Stimulated activated CD4-positive, alpha-beta T cell treated with anti-CD3 and anti-CD28 coated beads, Interleukin-1b, Interleukin-23, amount 100 ng/mL, for 1 hour (primary cell): ENCODE measurements at places on chromosomes 13 and 19.
A peak's percentile ranks its signal among the peaks of the same experiment; 100 is the strongest.

DNA sequence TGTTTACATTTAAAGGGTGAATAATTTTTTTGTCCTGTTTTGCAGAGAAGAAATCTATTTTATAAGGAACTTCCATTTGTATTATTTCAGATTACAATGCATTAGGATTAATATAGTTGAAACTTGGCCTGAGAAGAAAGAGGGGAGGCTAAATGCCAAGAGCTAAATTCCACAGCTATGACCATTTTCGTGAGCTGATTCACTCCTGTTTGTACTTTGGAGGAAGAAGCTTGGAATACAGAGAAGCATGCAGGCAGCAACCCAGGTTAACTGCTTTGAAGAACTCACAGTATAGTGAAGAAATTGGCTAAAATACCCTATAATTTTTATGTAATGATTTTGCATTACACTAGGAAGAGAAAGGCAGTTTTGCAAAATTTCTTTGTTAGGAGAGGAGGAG lies 309.4 kb upstream of the KLF12 start:
- DNase-seq, result no peak

GRCh38 chr13:35838356-35838755 lies 292.8 kb downstream of the DCLK1 start:
- no peak for DNase-seq

DNA sequence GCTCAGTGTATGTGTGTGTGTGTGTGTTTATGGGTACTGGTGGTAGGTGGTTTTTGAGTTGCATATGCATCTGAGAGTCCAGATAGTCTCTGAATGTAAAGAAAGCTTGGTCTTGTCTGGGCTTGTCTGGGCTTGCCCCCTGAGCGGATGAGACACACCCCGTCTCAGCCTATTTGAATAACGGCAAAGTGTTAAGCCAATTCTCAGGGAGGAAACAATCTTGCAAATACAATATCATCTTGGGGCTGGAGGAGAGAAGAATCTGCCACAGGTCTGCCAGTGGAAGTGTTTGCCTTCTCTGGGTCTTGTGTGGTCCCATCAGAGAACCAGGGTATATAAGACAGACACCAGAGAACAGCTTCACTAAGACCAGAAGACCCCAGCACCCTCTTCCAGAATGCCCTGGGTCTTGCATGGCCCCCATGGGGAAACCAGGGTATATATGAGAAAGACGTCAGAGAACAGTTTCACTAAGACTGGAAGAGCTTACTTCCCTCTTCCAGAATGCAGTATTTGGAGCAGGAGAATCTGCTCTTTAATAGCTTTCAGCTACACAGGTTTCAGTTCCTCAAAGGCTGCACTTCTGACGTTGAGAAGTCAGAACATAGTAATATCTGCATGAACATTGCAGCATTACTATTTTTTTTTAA lies 13.3 kb downstream of the CD70 start:
- no peak for DNase-seq

GRCh38 chr13:48580185-48580803 lies 47.4 kb upstream of the RCBTB2 start:
- peak; percentile 67 for DNase-seq

- no peak for DNase-seq
These were observed 402.2 kb upstream of the ZNF507 start for GRCh38 chr19:31943191-31943661.

DNA sequence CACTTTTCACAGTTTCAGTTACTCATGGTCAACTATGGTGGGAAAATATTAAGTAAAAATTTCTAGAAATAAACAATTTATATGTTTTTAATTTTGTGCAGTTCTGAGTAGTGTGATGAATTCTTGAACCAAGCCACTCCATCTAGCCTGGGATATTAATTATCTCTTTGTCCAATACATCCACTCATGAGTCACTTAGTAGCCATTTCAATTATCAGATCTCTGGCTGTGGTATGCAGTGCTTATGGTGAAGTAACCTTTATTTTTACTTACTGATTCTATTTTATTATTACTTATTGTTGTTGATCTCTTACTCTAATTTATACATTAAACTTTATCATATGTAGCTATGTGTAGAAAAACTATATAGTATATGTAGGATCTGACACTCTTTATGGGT lies 128.9 kb upstream of the KLHL1 start:
- DNase-seq, result no peak

- no peak for DNase-seq
These were observed 313.4 kb downstream of the OXGR1 start for GRCh38 chr13:96680898-96681297.

DNA sequence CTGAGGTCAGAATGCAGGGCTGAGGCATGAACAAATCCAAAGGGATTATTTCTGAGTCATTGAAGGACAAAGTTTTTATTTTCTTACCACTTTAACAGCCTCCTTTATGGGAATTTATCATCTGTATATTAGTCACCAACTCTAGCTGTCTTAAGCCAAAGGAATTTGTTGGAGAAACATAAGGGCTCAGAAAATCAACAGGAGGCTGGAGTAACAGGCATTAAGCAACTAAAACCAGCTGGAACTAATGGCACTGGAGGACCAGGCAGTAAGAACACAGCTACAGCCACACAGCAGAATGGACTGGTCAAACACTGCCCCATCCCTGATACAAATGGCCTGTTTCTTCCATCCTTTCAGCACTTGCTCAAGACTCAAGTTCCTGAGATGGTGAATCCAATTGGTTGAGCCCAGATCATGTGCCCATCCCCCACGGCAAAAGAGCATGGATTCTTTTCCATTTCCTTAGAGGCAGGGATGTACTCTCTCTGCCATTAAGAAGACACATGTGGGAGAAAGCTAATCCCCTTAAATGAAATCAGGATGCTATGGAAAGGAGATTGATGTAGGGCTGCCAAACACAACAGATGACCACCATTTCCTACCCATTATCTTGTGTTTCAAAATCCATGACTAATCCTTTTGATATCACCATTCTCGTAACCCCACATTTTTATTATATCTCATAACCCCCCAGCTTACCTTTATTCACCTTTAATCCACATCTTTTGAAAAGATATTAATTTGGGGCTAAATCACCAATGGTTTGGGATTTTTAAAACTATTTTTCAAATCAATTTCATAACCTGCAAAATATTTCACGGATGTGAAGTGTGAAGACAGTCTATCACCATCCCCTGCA lies 157.0 kb upstream of the FNDC3A start:
- DNase-seq, result no peak

DNA sequence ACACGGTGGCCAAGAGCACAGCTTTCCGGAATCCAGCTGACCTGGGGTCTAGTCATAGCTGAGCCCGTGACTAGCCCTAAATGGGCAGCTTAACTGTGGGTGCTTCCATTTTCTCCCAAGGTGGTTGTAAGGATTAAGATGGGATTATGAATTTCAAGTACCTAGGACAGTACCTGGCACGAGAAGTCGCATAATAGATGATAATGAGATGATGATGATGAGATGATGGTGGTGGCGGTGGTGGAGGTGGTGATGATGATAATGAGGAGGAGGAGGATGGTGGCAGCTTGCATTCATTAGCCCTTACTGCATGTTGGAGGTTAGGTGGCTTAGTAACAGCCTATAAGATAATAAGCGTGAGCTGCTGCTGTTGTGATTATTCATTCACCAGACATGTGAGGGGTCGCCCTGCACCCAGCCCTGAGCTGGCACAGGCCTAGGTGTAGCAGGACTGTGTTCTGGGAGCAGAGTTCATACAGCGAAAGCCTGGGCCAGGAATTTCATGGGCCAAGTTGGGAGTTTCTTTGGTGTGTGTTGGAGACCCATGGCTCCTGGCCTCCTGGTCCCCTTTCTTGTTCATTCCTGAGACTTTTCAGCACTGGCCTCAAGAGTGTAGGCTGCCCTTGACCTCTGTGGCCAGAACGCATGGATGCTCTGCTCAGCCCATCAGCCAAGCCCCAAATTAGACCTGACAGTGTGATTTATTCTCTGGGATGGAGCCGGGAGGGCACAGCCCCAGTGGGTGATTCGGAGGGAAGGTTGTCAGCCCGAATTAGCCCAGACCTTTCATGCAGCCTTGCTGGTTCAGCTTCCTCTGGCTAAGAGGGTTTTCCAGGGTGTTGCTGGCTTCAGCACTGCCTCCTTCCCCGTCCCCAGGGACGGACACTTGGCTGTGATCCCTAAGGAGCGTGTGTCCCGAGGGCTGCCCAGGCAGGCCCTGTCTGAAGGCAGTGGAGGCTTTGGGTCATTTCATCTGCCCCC lies 128.8 kb downstream of the SIPA1L3 start:
- no peak for DNase-seq

DNA sequence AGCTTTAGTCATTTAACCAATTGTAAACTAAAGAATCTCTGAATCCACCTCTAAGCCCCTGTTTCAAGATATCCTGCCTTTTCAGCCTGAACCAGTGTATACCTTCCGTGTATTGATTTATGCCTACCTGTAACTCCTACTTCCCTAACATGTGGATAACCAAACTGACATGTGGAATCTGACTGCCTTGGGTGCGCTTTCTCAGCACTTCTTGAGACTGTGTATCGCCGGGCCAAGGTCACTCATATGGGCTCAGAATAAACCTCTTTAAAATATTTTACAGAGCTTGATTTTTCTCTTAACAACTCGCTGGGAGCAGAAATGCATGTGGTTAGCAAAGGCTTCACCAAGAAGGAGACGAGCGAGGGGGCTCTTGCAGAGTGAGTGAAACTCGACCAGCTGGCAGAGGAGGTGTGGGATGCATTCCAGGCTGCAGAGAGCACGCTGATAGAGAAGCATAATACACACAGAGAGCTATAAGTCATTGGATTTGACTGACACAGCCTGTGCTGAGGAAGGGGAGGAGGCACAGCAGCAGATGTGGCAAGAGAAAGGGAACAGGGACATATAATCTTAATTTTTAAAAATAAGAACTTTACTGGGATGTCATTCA lies 268.2 kb upstream of the MAB21L1 start:
- DNase-seq, result no peak

DNA sequence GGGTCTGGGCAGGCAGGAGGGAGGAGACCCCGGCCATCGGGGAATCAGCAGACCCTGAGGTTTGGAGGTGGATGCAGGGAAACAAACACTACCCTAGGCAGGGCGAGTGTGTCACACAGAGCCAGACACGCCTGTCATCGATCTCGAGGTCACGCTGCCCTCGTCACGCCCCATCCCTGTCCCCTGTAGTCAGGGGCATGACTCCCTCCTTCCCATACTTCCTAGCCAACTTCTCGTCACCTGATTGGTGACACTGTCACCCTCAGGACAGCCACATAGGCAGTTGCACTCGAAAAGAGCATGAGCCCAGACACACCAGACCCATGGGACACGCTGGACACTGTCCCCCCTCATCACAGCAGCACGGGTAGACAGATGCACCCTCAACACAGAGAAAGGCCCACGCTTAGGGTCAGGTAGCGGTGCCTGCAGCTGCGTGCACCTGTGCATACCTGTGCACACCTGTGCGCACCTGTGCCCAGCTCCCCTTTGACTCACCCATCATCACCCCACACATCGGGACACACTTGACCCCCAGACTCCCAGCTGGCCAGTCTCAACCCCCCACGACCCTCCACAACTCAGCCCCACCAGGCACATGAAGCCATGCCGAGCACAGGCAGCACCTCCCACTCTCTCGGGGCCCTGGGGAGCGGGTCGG lies 11.9 kb downstream of the CILP2 start:
- no peak for DNase-seq

DNA sequence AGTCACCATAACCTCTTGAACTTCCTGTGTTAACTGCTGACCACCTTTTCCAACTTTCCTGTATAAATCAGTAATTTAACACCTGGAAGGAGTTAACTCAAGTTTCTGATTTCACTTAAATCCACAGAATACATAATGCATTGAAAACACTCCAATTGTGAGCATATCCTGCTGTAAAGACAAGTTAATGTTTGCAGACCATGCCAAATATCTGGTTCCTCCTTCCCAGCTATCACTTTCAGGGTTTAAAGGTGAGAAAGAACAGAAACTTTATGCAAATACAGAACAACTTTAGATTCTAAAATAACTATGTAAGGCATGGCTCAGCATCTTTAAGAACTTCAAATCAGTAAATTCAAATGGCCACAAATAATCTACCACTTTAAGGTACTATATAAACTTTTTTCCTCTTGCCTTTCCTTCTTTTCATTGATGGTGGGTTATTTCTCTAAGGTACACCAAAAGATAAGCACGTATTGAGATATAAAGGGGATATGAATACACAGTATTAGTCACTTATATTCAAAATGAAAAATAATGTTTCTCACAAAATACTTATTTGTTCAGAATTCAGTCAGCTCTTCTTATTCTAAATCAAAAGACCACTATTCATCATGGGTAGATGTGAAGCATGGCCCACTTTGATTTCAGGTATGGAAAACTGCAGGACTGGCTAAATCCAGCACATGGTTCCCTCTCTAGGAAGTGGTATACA lies 6.6 kb upstream of the TPTE2 start:
- DNase-seq, result no peak

GRCh38 chr19:13025819-13026456 lies 30.7 kb downstream of the NFIX start:
- no peak for DNase-seq

GRCh38 chr13:20197361-20197834 lies 4.7 kb upstream of the GJB2 start:
- DNase-seq, result no peak

- DNase-seq, result no peak
These were observed 630.0 kb upstream of the MIR17HG start for GRCh38 chr13:90717451-90717936.

DNA sequence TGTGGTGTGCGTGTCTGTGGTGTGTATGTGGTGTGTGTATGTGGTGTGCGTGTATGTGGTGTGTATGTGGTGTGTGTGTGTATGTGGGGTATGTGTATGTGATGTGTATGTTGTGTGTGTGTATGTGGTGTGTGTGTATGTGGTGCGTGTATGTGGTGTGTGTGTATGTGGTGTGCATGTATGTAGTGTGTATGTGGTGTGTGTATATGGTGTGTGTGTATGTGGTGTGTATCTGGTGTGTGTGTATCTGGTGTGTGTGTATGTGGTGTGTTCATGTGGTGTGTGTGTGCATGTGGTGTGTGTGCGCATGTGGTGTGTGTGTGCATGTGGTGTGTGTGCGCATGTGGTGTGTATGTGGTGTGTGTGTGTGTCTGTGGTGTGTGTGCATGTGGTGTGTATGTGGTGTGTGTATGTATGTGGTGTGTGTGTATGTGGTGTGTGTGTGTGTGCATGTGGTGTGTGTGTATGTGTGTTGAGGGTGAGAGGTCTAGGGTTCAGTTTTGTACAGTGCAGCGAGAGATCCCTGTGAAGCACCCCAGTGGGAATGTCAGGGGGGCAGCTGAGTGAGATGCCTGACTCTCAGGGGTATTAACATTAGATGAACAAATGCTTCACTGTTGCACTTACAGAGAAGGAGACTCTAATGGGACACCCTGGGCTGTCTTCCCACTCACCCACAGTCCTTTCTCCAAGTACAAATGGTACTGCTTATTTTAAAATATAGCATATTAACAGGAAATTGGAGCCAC lies 61.3 kb upstream of the MEDAG start:
- DNase-seq, result no peak

GRCh38 chr19:52660981-52661380 lies 22.8 kb upstream of the ZNF83 start:
- no peak for DNase-seq
